ENCODE measurements at places on chromosomes 2 and 18.

DNA sequence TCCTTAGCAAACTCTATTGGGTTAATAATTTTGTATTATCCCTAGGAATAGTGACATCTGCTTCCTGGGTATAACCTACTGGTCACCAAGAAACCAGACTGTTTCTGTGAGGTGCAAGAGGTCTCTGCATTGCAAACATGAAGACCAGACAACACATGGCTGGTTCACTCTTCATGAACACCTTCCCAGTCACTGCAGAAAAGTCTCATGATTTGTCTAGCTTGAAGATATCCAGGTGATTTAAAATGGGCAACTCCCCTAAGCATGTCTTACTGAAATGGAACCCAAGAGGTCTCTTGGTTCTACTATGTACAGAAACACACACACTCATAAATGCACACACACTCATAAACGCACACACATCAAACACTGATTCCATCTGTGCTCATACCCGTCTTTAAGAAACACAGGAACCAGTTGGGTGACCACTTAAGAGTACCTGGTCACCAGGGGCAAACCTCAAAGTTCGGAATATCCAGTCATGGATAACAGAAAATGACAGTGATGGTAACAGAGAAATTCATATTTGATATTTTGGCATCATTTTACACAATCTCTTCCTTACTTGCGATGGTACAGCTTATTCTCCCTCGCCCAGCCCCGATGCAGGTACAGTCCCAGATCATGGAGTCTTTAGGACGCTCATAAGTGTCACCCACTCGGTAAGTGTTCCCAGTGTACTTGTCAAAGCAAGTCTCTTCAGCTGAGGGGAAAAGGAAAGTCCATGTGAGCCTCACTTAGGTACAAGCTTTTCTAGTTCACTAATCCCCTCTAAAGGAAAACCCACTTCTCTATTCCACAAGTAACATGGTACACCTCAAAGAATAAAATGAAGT is 2.9 kb downstream of the FN1 start:
- no peak for DNase-seq

GRCh38 chr2:215280326-215280725 is 31.5 kb upstream of the ATIC start:
- DNase-seq: no peak

- no peak for DNase-seq
These were observed 53.1 kb downstream of the CHRNA1 start for GRCh38 chr2:174711206-174711605.

DNA sequence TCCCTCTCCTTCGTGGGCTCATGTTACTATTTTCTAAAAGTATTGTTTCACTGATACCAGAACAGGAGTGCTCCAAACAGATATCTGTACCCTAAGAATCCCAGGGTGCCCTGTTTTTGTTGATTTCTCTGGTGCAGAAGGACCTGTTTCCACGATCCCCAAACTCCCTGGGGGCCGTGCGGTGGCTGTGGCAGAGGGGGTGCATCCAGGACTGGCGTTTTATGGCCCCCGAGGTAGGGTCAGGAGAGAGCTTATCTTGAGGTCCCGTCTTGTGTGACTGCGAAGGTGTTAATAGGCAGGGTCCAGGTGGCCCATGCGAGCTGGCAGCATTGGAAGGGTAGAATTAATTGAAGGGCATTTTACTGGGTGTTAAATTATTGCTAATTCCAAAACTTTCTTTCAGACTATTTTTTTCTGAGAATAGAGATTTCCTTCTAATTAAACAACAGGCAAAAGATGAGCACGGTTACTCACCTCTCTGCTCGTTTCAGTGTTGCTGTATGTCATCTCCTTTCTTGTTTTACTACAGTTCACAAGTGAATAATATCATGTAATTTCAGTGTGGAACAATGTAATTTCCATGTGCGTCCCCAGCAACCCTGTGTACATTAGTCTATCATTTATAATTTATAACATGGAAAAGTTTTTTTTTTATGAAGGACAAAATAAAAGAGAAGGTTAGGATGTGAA is 8.2 kb downstream of the TWIST2 start:
- DNase-seq: no peak

GRCh38 chr2:236010920-236011685 is 157.1 kb downstream of the GBX2 start:
- DNase-seq: no peak

DNA sequence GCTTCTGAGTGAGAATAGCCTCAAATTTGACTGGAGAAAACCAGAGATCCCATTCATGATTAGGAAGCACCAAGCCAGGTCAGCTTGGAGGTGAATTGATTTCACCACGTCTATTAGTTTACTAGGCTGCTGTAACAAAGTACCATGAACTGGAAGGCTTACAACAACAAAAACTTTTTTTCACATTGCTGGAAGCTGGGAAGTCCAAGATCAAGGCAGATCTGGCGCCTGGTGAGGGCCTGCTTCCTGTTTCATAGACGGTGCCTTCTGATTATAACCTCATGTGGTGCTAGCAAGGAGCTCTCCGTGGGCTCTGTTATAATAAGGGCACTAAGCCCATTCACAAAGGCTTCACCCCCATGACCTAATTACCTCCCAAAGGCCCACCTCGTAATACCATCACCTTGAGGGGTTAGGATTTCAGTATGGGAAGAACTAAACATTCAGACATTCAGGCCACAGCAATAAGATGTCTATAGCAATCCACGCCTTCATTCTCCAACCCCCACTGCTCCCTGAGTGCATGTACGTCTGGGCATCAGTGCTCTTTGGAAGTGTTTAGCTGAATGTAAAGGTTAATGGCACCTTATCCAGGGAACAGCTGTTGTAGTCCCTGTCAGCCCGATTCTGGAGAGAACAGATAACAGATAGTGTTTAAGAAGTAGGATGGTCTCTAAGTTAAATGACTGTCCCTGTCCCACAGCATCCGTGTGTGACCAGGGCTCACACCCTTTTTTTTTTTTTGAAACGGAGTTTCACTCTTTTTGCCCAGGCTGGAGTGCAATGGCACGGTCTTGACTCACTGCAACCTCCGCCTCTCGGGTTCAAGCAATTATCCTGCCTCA is 89.2 kb downstream of the SOCS6 start:
- DNase-seq: no peak

GRCh38 chr2:53445383-53446070 is 322.1 kb upstream of the CHAC2 start:
- no peak for DNase-seq

DNA sequence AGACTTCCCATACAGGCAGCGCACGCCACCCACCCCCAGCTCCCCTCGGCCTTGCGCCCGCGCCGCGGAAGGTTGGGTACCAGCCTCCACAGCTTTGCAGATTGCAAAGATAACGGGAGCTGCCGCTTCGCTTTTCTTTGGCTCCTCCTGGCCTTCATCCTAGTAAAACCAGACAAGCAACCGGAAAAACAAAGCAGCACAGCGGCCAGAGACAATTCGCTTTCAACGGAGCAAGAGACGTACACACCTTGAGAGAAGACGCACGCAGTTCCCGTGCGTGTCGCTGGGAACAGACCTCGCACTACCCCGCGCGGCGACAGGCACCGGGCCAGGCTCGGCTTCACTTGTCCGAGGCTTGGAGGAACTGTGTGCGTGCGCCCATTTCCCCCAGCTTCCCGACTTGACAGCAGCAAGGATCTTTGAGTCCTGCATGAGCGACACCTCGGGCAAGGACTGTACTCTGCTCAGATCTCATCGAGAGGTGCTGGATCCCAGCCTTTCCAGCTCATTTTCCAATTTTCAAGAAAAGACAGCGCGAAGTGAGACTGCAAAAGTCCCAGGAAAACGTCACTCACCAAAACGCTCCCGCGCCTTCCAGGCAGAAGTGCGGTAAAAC is 964 bp downstream of the ZBTB7C start:
- no peak for DNase-seq

DNA sequence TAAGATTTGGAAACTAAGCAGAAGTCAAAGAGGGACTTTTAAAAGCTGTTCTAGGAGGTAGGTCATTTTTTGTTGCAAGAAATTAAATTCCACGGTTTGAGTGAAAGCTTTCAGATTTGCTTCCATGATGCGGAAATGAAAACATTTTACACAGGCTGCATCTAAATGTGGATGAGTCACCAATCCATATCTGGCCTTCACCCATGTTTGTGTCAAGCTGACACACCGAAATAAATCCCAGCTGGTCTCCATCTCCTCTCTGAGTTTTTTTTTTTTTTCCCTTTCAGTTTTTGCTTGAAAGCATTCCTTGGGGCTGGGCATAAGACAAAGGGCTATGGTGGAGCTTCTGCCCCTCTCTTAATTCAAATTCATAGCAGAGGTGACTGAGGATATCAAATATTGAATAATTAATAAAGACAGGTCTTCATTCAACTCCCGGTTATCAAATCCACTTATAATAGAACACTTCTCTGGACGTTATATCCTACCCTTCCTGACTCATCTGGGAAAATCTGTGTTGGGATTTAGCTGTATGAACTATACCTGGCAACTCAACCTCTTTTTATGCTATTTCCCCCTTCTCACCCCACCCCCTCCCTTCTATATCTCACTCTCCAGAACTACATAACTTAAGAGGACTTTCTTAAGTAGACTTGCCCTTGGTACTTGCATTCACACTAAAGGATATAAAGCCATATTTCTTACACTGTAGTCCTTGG is 558.3 kb upstream of the GCFC2 start:
- DNase-seq: no peak

DNA sequence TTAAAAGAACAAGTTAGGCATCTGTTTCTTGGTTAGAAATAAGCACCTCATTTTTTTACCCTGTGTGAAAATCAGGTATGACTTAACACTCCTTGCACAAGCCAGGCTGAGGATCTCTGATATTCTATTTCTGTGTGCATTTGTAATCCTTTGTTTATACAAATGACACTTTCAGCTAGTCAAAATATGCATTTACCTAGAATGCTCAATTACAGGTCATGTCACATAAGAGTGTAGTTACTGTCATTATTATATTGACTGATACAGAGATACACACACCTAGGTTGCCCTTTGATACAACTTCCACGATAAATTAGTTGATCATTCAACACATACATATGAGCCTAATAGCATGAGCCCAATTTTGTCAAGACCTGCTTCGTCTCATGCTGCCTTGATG is 144.3 kb downstream of the CHST9 start:
- DNase-seq: no peak

GRCh38 chr2:64386676-64387075 is 67.3 kb upstream of the LGALSL start:
- no peak for DNase-seq

DNA sequence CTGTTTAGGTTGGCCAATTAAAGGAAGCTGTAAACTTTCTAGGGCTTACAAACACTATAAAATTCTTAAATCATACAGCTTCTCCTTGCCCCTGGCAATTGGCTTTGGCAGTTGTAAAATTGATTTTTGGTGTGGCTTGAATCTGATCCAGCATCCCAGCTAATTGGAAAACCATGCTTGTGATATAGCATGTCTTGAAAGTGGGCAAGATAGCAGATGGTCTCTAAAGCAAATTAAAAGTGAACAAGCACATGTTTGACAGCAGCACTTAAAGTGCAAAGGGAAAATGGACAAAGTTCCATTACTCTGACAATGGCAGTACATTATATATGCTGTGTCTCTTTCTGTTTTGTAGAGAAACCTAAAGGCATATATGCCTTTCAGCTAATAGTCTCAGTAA is 302.9 kb upstream of the NXPH2 start:
- no peak for DNase-seq

GRCh38 chr18:59646963-59647307 is 50.3 kb downstream of the CCBE1 start:
- DNase-seq: no peak

GRCh38 chr2:70557171-70557838 is 3.7 kb upstream of the TGFA start:
- no peak for DNase-seq

GRCh38 chr2:16686641-16687040 is 21.0 kb upstream of the CYRIA start:
- no peak for DNase-seq

DNA sequence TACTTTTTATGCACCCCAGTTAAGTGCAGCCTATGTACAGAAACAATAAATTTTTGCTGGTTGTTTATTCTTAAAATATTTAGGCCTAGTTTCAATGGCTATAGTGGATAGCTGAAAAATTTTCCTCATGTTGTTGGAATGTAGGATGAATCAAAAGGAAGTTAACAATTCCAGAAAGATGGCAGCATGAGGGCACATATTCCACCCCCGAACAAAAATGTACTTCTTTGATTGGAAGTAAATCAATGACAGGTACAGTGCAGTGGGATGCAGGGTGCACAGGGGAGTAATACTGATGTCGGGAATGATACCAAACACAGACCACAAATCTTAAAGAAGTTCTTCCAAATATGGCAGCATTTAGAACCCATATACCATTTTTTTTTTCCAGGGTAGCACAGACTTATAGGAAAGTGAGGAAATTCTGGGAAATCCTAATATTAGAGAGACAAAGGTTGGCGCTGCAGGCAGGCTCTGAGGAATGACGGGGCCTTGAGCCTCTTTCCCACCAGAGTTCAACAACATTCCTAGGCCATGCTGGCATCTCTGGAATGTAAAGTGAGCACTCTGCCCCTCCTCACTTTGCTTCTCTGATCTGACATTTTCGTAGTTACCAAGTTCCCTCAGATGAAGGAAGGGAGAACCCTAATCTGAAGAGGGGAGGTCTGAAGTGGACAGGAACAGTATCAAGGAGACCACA is 36.6 kb upstream of the IKZF2 start:
- no peak for DNase-seq

GRCh38 chr18:10454681-10455557 is 484 bp downstream of the APCDD1 start:
- DNase-seq: no peak

GRCh38 chr2:84991404-84992160 is 20.6 kb downstream of the KCMF1 start:
- DNase-seq: no peak

GRCh38 chr2:154910701-154911100 is 212.2 kb downstream of the KCNJ3 start:
- DNase-seq: no peak

DNA sequence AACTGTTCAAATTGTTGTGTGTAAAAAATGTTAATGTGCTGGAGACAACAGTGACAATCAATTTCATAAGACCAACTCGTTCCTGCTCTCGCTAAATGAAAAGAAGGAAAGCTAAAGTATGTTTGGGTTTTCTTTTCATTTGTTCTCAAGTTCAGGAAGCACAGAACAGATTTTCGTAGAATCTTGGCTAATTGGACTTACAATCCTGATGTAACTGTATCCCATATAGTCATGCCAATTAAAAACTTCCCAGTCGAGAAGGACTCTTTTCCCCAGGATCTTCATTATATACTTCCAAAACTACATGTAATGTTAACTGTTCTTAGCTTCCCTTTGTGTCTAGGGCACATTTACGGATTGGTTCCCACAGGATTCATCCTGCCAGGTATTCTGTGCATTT is 135.4 kb upstream of the ITGB6 start:
- no peak for DNase-seq

GRCh38 chr2:7119132-7119835 is 202.1 kb downstream of the RNF144A start:
- no peak for DNase-seq

Data from activated CD4-positive, CD25-positive, alpha-beta regulatory T cell treated with anti-CD3 and anti-CD28 coated beads, Interleukin-2, amount 50 U/mL, for 16 hours (primary cell).